ENCODE measurements at places on chromosomes 6 and 20.

GRCh38 chr20:43840382-43841070 is 74.1 kb upstream of the TOX2 start:
- DNase-seq: no peak

- no peak for DNase-seq
Measured at GRCh38 chr6:3838992-3839867, 9.9 kb upstream of the FAM50B start.

- DNase-seq: no peak
Measured at GRCh38 chr20:17898548-17898994, 70.0 kb downstream of the SNX5 start.

DNA sequence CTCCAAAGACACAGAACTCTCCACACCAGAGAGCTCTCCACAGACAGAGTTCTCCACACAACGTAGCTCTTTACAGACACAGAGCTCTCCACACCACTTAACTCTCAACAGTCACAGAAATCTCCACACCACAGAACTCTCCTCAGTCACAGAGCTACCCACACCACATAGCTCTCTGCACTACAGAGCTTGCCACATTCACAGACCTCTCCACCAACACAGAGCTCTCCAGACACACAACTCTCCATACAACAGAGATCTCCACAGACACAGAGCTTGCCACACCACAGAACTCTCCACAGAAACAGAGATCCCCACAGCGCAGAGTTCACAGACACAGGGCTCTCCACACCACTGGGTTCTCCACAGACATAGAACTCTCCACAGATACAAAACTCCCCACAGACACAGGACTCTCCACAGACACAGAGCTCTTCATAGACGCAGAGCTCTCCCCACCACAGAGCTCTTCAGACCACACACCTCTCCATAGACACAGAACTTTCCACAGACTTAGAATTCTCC is 52.5 kb downstream of the ERMARD start:
- DNase-seq: no peak

- DNase-seq: no peak
Measured at GRCh38 chr20:24670341-24670872, 201.0 kb downstream of the SYNDIG1 start.

- DNase-seq: no peak
Measured at GRCh38 chr20:47215653-47216397, 140.7 kb downstream of the ZMYND8 start.

Measured in stimulated activated CD8-positive, alpha-beta memory T cell treated with anti-CD3 and anti-CD28 coated beads, Interleukin-15, amount 100 ng/mL, for 48 hours (primary cell).